Stimulated activated naive CD4-positive, alpha-beta T cell treated with Interleukin-2 at 50 U/mL for 16 hours (primary cell): ENCODE measurements at places on chromosomes 7 and 10.
A peak's percentile ranks its signal among the peaks of the same experiment; 100 is the strongest.

GRCh38 chr10:3331690-3332230 is 159.2 kb upstream of the PITRM1 start:
- DNase-seq, result no peak

GRCh38 chr7:136016649-136017395 is 39.7 kb upstream of the MTPN start:
- no peak for DNase-seq

DNA sequence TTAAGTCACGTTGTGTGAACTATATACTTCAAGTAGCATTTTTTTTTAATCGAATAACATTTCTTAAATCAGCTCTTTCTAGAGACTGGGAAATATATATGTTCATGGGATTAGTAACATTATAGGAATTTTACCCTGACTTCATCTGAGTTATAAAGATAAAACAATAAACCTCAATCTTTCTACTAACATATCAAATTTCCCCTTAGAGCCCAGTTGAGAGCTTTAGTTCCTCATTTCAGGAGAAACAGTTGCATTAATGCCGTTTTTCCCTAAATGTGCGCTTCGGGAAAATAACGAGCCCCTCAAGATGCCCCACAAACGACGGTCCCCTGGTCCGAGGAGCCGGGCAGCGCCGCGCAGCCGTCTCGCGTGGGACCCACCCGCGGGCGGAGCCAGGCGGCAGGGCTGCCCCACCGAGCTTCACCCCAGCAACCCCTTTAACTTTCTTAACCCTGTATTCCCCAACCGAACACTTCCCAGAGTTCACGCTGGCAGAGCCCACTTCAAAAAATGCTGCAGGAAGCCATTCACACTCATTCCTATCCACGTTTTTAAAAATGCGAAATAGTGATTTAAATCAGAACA is 152.5 kb upstream of the YAE1 start:
- DNase-seq, result no peak

DNA sequence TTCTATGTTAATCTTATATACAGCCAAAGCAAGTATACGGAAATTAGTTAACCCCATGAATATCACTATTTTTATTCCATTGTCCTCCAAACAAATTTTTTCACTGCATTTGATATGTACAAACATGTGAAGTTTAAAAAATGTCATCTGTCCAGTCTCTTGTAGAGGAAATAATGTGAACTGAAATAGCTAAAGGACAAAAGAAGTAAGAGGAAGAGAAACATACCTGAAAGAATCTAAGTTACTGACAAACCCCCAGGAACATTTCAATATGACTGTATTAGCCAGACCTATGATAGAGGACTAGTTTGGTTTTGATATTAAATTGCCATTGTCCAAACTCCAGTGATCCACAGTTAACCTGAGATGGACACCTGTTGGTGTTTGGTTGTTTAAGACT is 80.6 kb downstream of the NRCAM start:
- no peak for DNase-seq

- peak; percentile 32 for DNase-seq
These were observed 42.5 kb downstream of the STK17A start for GRCh38 chr7:43625453-43625852.

DNA sequence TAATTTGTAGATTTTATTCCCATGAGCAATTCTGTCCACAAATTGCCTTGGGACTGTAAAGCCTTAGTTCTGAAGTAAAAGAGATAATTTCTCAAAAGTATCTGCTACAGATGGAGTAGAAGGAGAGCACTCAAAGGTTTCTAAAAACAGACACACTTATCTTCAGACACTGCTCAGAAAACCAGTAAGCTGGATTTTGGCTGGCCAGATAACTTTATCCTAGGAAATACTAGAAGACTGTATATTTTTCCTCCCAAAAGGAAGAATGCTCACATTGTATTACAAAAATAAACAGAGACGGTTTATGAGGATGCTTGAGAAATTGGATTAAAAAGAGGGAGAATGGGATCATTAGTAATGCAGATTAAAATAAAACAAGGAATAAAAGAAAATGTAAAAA is 178.0 kb upstream of the IGFBP3 start:
- no peak for DNase-seq

DNA sequence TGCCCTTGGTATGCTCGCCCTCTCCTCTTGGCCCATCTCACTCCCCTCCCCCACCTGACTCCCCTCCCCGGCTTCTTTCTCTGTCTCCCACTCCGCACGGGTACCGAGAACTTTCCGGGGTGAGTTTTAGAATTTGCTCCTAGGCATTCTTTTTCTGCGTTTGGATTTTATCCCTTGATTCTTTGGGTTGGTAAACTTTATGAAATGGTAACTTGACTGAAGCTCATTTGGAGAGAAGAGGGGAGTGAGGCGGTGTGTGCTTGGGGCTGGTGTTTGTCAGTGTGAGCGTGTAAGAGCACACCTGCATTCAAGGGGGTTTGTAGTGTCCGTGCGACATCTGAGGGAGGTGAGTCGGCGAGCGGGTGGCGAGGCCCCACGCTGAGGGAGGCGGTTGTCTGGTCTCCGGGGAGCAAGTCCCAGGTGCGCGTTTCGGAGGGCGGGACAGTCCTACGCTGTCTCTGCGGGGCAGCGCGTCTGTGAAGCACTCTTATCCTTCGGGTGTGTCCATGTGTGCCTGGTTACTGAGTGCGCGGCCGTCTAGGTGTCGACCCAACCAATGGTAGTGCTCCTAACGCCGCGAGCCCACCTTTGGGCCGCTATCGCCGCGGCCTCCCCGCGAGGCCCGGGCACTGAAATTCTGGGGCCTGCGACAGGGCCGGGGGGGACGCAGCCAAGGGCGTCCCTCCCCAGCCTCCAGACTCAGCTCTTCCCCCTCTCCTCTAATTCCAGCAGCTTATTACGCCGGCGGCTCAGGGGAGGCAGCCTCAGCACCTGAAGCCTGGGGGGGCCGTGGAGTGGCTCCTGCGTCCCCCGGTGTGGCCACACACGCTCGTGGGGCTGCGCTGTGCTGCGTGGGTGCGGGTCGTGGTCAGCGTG is 2.6 kb upstream of the ZNF503 start:
- no peak for DNase-seq

- no peak for DNase-seq
These were observed 19.4 kb downstream of the CCDC6 start for GRCh38 chr10:59887006-59887405.

DNA sequence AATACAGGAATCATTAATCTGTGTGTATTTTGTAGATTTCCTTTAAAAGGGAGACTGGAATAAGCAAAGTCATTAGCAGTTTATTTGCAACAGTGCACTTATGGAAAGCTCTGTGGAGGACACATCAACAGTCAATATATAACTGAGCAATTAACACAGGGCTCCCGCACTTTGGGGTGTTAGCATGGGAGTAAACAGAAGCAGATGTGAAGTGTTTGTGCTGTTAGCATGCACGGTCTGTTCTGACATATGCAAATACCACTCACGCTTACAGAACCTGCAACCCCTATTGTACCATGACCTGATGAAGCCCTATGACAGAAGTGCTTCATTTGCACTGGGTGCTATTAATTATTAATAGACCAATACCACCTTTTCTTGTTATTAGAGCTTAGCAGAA is 118.9 kb downstream of the PPP1R3A start:
- DNase-seq, result no peak

- DNase-seq, result no peak
These were observed 5.8 kb upstream of the PDCD4 start for GRCh38 chr10:110865809-110866482.

- no peak for DNase-seq
These were observed 90.4 kb downstream of the ETV1 start for GRCh38 chr7:13898957-13899670.

DNA sequence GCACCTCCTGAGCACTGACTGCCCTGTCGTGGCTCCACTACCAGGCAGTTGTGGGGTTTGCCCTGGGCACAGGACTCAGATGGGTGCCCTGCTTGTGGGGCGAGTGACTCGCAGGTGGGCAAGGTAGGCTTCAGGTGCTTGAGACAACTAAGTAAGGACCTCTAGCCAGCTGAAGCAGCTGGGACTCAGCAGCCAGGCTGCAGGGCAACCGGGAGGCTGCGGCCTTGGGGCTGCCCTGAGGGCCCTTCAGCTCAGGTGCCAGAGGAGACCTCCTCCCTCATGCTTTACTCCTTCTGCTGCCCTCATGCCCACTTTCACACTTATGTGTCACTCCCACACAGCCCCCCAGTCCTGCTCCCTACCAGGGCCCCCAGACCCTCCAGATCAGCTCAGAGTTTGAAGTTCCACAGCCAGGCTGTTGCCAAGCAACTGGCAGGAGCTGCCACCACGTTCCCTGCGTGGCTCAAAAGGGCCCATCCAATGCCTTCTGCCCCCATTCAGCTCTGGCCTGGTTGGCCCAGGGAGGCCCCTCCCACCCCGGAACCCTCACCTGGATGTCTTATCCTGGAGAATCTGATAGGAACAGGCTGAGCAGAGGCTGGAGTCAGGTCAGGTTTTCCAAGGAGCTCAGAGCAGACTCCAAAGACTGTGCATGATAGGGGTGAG is 10.0 kb downstream of the TLX1 start:
- no peak for DNase-seq

GRCh38 chr7:151304856-151305255 is 36.8 kb upstream of the NUB1 start:
- no peak for DNase-seq

DNA sequence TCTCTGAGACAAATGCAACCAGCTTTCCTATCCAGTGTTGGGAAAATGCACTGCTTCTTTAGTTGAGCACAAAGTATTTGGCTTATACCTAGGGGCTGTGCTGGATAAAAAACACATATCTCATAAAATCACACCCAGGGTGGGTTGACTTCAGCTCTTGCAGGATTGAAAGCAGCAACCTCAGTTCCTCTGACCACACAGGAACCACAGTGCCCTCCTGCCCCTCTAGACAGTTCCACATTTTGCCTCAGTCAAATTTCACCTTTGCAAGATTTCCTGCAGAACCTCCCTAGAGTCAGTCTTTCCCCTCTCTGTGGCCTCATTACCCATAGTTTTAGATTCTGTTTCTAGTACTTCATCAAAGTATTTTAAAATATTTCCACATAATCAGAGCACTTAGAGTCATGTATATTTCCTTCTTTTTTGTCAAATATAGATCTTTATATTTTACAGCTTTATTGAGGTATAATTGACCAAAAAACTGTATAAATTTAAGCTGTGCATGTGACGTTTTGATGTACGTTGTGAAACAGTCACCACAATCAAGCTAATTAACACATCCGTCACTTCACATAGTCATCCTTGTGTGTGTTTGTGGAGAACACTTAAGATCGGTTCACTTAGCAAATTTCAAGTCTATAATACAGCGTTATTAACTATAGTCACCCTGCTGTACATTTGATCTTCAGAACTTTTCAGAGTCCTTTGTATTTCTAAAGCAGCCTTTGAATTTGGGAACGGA is 37.0 kb upstream of the EGR2 start:
- DNase-seq, result no peak

GRCh38 chr7:13044309-13044708 is 356.9 kb downstream of the ARL4A start:
- DNase-seq, result no peak

DNA sequence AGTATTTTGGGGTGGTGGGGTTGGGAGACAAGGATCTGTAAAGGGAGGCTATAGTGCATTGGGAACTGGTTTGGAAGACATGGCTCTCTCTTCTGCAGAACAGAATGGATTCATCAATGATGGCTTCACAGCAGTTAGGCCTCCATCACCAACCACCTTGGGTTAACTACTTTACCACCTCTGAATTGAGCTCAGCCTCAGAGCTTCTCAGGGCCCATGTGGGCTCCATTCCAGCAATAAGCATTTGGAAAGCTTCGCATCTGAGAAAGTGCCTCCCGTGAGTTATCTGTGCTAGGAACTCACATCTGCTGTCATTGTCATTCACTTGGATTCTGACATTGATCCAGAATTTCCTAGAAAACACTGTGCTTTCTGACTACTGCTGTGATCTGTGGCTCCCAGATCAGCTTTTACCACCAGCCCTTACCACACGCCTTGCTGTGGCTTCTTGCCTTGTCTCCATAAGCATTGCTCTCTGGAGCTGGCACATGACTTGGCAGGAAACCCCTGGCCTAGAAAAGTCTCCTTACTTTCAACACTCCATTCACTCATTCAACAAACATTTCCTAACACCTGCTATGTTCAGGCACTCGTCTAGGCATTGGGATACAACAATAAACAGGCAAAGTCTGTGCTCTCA is 70.7 kb upstream of the ADO start:
- no peak for DNase-seq

GRCh38 chr7:80646083-80646865 is 7.8 kb downstream of the CD36 start:
- DNase-seq, result no peak

DNA sequence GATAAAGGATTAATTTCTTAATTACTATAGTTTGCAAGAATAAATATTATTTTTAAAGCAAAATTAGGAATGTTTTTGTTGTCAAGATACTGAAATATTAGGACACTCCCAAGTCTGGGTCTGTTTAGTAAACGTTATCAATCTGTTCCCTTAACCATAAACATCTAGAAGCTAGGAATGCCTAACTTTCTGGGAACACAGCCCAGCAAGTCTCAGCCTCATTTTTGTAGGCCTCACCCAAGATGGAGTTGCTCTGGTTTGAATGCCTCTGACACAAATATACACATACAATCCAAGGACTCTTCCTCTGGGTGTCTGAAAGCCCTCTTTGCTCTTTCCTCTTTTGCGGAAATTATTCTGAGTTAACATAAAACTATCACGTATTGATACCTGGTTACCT is 487.4 kb upstream of the CELF2 start:
- DNase-seq, result no peak

DNA sequence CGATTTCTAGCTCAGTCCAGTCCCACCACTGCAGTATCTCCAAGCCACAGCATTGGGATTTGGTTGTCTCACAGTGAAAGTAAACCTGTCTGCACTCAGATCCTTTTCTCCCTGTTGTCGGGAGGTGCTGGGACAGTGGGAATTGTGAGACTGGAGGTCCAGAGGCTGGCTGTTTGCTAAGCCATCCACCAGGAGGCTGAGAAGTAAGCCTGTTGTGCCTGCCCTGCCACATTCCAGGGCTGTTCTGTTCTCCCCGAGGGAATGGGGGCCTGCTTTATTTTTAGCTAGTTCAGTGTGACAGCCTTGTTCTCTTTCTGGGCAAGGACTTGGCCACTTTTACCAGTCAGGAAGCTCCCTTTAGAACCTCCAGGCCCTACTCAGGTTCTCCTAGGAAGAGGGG is 54.9 kb downstream of the HK1 start:
- DNase-seq, result no peak

- no peak for DNase-seq
These were observed 47.4 kb downstream of the SGMS1 start for GRCh38 chr10:50576245-50576815.

DNA sequence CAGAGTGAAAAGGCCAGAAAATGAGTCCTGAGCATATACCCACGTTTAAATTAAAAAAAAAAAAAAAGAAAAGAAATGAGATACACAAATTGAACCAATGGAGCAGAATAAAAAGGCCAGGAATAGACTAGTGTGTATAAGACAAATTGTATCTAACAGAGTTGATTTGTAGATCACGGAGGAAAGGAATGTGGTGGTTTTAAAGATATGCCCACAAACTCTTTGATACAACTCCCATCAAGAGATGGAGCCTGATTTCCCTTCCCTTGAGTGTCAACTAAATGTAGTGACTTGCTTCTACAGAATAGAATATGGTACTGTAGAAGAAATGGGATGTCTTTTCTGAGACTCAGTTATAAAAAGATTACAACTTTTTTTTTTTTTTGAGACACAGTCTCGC is 10.4 kb downstream of the SYPL1 start:
- no peak for DNase-seq

GRCh38 chr10:88895250-88895649 is 15.2 kb downstream of the STAMBPL1 start:
- DNase-seq, result no peak
